Uterine smooth muscle cell (primary cell): ENCODE measurements at places on chromosomes 4 and X. TPM values are rescaled to one million over a fixed set of nuclear protein-coding genes. Genes with fewer than 3 reads are reported as not detected.

Gene NPY2R
- not detected in 2 replicates for total RNA-seq

Gene RIPPLY1
- total RNA-seq: not detected in 2 replicates

Gene NSUN7
- 0.22 and 1.1 TPM in 2 replicates for total RNA-seq

Gene CT83
- total RNA-seq: not detected in 2 replicates

Gene INTU
- total RNA-seq: 5.5 and 8.1 TPM in 2 replicates

Gene PCGF3
- total RNA-seq: 35.0 and 45.2 TPM in 2 replicates

Gene GAGE2A
- not detected in 2 replicates for total RNA-seq

Gene SLIT2
- total RNA-seq: 57.7 and 97.5 TPM in 2 replicates

Gene MYOZ2
- under 0.01 and 0.12 TPM in 2 replicates for total RNA-seq

Gene PRR32
- total RNA-seq: not detected in 2 replicates

Gene CXCL8
- total RNA-seq: 1.5 and 6.3 TPM in 2 replicates

Gene HTRA3
- 0.37 and 0.55 TPM in 2 replicates for total RNA-seq

Gene CENPC
- total RNA-seq: 12.4 and 18.7 TPM in 2 replicates

Gene TLR8
- total RNA-seq: not detected in 2 replicates

Gene ERAS
- total RNA-seq: not detected in 2 replicates

Gene MAGEA1
- not detected in 2 replicates for total RNA-seq

Gene GPM6B
- 4.6 and 8.1 TPM in 2 replicates for total RNA-seq

Gene TMSB15C
- total RNA-seq: 5.6 and 6.2 TPM in 2 replicates

Gene GPRASP1
- total RNA-seq: 4.1 and 8.6 TPM in 2 replicates

Gene MAGEE2
- not detected in 2 replicates for total RNA-seq

Gene ZNF157
- total RNA-seq: 0.11 and 0.12 TPM in 2 replicates

Gene GSPT2
- total RNA-seq: 8.1 and 8.4 TPM in 2 replicates

Gene TEX13A
- not detected in 2 replicates for total RNA-seq

Gene GRID2
- 0.11 and 0.37 TPM in 2 replicates for total RNA-seq

Gene PDGFC
- 131 and 133 TPM in 2 replicates for total RNA-seq

Gene CLGN
- total RNA-seq: 29.0 and 37.6 TPM in 2 replicates

Gene NEIL3
- 6.7 and 14.6 TPM in 2 replicates for total RNA-seq

Gene ZNF674
- total RNA-seq: 2.7 and 5.7 TPM in 2 replicates

Gene UPF3B
- 2.1 TPM in 2 replicates for total RNA-seq

Gene KLHL4
- 4.8 and 6.5 TPM in 2 replicates for total RNA-seq

Gene FAM9C
- total RNA-seq: 0.12 TPM in 1 of 2 replicates, not detected in the other

Gene FMR1NB
- total RNA-seq: not detected in 2 replicates

Gene MAGEB1
- not detected in 2 replicates for total RNA-seq

Gene DCAF12L1
- under 0.01 TPM in 1 of 2 replicates, not detected in the other for total RNA-seq

Gene RAI2
- 0.66 and 0.87 TPM in 2 replicates for total RNA-seq

Gene EVC
- 37.2 and 59.4 TPM in 2 replicates for total RNA-seq

Gene VEGFC
- 45.3 and 48.4 TPM in 2 replicates for total RNA-seq

Gene PPM1K
- 32.5 and 52.1 TPM in 2 replicates for total RNA-seq

Gene BMPR1B
- total RNA-seq: 1.1 and 3.0 TPM in 2 replicates
